ENCODE measurements at places on chromosomes 2 and 18.

DNA sequence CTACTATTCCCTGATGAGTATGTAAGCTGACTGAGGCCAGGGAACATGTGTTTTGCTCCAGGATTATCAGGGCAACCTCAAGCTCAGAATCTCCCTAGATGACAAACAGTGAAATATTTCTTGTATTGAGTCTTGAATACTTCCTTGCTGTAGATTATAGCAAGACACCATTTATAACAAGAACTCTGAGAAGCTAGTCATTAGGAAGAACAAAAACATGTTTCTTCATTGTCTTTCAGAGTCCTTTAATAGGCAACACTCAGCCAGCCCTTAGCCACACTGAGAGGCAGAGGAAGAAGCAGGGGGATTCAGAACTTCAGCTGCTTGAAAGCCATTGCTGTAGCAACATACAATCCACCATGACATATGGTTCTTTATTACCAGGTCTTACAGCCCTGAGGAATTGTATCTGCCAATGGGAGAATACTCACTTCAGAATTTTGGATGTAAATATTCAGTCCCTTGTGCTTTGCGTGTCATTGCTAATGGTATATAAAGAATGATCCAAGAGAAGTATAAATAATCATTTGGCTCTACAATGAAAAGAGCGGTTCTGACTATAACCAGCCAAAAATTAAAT, 117.5 kb upstream of the NCKAP5 start:
- no peak for DNase-seq

- peak; percentile 53 for DNase-seq
These were observed 162.2 kb downstream of the LRRC30 start for GRCh38 chr18:7393080-7393479.

GRCh38 chr18:46310258-46310657, 206.1 kb downstream of the HAUS1 start:
- peak; percentile 33 for DNase-seq

GRCh38 chr2:146997488-146997887, 847.3 kb upstream of the ACVR2A start:
- DNase-seq, result no peak

DNA sequence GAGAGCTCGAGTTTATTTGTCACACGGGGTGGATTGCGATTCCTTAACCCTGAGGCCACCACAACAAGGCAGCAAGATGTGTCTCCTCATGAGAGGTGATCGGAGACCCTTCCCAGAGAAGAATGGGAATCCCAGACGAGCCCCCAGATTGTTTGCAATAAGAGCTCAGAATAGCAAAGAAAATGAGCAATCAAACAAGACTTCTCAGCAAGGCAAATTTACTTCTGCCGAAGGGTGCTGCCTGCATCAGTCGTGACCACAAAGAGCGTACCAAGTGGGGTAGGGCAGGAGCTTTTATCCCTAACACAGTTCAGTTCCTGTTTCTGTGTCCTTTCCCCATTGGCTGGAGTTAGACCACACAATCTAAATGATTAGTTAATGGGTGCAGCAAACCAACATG, 237.5 kb upstream of the SYT4 start:
- no peak for DNase-seq

GRCh38 chr2:148971547-148971946, 67.0 kb upstream of the LYPD6B start:
- no peak for DNase-seq

Data from D341Med (cell line).